ENCODE measurements at places on chromosomes 5 and 9.

- DNase-seq, result no peak
Observed at GRCh38 chr9:3823842-3824475, 298.2 kb upstream of the RFX3 start.

DNA sequence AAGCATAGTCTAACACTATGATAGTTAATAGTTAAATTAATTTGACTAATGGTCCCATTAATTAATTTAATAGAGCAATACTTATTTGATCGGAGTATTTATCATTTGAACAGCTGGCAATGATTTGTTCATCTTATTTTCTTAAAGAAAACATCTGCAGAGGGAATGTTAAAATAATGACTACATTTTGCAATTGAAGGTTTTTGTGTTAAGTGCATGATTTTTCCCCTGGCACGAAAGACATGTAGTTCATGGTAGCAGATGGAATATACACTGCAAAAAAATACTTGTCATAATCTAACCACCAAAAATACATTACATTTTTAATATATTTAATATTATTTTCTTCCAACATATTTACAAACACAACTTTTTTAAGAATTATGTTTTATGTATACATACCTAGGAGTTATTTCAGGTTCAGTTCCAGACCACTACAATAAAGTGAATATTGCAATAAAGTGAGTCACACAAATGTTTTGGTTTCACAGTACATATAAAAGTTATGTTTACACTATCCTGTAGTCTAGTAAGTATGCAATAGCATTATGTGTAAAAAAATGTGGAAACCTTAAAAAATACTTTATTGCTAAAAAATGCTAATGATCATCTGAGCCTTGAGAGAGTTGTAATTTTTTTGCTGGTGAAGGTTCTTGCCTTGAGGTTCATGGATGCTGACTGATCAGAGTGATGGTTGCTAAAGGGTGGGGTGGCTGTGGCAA, 292.6 kb upstream of the DAB2 start:
- DNase-seq, result no peak

- no peak for DNase-seq
Observed at GRCh38 chr9:34551751-34552605, 29.2 kb upstream of the ENHO start.

DNA sequence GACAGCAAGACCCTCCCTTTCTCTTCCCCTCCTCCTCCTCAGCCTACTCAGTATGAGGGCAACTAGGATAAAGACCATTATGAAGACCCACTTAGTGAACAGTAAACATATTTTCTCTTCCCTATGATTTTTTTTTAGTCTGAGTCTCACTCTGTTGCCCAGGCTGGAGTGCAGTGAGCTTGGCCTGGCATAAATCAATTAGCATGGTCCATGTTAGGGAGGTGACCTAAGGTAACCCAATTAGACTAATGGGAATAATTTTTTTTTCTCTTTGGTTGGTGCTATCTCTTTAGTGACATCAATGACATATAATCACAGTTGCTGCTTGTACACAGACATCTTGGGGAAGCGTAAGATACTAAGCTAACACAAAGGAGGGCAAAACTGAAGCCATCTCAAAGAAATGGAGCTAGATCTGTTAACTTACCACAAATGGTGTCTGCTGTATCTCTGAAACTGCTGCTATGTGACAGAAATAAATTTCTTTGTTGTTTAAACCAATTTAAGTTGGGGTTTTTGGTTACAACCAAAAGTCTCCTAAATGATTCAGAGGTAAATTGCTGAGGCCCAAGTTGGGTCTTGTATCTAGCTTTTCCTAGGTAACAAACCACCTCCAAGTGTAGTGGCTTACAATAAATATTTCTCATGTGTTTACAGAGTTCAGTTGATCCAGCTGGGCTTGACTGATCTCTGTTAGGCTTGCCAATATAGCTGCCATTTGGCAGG, 13.3 kb downstream of the PKD2L2 start:
- DNase-seq, result no peak

- no peak for DNase-seq
Observed at GRCh38 chr5:86465052-86465838, 152.5 kb upstream of the COX7C start.

- no peak for DNase-seq
Observed at GRCh38 chr9:95167998-95168397, 149.5 kb downstream of the FANCC start.

- DNase-seq, result no peak
Observed at GRCh38 chr5:116406306-116407041, 168.1 kb downstream of the SEMA6A start.

GRCh38 chr9:7570107-7570720, 229.4 kb downstream of the DMAC1 start:
- peak; percentile 28 for DNase-seq

- DNase-seq, result no peak
Observed at GRCh38 chr9:95610006-95610785, 93.4 kb upstream of the PTCH1 start.
